ENCODE measurements at places on chromosomes 11 and 22. TPM values are rescaled to one million over a fixed set of nuclear protein-coding genes. Genes with fewer than 3 reads are reported as not detected.

- DNase-seq, result peak; percentile 89
Measured at GRCh38 chr11:62905927-62906531, 15.1 kb downstream of the CHRM1 start.

- DNase-seq, result no peak
Measured at GRCh38 chr11:2166091-2166851, 5.3 kb upstream of the INS start.

DNA sequence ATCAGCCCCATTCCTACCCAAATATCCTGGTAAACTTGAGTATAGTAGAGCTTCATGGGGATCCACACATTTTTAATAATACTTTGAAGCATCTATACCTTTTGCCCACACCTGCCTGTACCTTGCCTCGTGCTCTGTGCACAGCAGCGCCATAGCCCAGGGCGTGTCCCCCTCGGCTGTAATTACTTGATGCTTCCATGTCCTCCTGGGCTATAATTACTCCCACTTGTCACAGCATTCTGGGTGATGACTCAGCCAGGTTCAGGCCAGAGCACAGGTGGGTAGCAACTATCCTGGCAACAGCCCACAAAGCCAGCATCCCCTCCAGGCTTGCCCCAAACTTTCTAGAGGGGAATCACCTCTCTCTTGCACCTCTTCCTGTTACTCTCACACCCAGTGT, 23.7 kb upstream of the SLC36A4 start:
- no peak for DNase-seq

DNA sequence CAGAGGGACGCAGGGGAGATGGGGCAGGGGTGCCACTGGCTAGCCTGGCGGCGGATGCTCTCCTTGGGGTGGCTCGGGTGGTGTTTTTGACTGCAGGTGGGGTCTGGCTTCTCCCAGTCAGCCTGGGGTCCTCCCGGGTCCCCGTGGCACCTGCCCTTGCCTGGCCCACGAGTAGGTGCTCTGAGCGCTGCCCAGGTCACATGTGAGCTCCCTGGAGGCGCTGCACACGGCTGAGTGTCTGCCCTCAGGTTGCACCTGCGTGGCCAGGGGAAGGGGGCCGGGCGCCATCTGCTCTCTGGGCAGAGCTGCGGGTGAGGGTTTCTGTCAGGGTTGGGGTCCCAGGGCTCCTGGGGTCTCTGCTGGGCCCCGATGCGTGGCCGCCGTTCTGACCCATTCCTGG, 5.2 kb downstream of the TSPAN4 start:
- DNase-seq, result no peak

GRCh38 chr11:8732324-8732670, 49.7 kb downstream of the RPL27A start:
- DNase-seq, result no peak

GRCh38 chr11:103067118-103067517, 24.8 kb downstream of the DCUN1D5 start:
- DNase-seq, result no peak

DNA sequence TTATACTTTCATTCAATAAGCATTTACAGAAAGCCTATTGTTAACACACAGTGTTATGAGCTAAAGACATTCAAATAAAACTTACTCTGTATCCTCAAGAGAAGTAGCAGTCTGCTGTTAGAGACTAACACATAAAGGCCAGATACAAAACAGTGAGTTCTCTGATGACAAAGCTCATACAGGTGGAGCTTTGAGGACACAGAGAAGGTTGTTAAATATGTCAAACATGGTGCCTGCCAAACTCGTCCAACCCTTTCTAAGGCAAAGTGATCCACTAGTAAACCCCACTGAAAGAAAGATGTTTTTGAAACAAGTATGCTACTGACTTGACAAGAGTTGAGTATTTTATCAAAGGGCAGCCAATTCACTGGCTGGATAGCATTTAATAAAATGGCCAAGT, 70.1 kb downstream of the C2CD3 start:
- no peak for DNase-seq

GRCh38 chr22:43910178-43910695, 13.4 kb upstream of the PNPLA3 start:
- no peak for DNase-seq

DNA sequence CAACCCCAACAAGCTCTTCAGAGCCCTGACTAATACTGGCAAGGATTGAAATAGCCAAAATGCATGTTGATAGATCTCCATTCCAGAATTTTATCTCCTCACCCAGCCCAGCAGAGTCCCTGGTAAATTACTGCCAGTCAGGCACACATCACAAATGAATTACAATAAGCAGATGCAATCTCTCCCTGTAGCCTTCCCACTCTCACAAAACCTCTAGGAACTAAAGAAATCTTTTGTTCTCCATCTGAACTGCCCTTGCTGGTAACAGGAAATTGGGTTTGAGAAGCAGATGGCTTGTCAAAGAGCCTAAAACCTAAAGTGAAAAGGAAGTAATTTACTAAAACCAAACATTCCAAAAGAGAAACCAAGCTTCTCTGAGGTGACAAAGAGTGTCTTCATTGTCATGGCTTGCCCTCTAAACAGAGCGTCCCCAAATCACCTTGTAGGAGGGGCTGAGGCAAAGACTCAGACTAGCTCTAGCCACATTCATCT, 59.5 kb downstream of the FAM168A start:
- no peak for DNase-seq

DNA sequence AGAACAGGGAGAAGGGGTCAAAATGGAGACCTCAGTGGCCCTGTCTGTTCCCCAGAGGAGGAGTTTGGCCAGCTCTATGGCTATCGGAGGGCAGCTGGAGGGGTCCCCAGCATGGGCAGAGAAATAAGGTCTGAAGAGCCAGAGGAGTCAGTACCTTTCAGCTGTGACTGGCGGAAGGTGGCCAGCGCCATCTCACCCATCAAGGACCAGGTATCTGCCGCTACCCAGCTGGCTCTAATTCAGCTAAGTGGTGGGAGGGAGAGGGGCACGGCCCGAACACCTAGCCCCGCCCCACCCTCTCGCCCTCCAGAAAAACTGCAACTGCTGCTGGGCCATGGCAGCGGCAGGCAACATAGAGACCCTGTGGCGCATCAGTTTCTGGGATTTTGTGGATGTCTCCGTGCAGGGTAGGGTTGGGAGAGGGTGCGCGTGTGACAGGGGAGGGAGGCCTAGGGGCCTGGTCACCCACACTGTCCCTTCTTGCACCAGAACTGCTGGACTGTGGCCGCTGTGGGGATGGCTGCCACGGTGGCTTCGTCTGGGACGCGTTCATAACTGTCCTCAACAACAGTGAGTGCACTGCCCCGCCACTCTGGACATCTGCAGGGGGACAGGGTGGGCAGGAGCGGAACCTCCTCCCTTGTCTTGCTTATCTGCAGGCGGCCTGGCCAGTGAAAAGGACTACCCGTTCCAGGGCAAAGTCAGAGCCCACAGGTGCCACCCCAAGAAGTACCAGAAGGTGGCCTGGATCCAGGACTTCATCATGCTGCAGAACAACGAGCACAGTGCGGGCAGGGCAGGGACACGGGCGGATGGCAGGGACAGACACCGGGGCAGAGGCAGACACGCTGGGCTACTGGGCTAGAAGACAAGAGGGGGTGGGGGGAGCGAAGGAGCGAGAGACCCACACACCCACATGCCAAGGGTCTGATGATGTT, 2.8 kb downstream of the CTSW start:
- DNase-seq, result no peak

- no peak for DNase-seq
Measured at GRCh38 chr11:65576867-65577755, 1.3 kb downstream of the EHBP1L1 start.

TRIM51 gene
- total RNA-seq, result not detected

GRCh38 chr11:78991681-78992080, 417.0 kb upstream of the NARS2 start:
- no peak for DNase-seq

FAM118A gene
- 52.7 TPM for total RNA-seq

GRCh38 chr22:31753005-31753633, 700 bp upstream of the DEPDC5 start:
- peak; percentile 47 for DNase-seq

GRCh38 chr11:112565551-112565950, 304.9 kb upstream of the PLET1 start:
- DNase-seq, result peak; percentile 17

OSBPL5 gene
- 84.3 TPM for total RNA-seq

GRCh38 chr11:132913295-132913694, 619.0 kb downstream of the OPCML start:
- DNase-seq, result no peak

DNA sequence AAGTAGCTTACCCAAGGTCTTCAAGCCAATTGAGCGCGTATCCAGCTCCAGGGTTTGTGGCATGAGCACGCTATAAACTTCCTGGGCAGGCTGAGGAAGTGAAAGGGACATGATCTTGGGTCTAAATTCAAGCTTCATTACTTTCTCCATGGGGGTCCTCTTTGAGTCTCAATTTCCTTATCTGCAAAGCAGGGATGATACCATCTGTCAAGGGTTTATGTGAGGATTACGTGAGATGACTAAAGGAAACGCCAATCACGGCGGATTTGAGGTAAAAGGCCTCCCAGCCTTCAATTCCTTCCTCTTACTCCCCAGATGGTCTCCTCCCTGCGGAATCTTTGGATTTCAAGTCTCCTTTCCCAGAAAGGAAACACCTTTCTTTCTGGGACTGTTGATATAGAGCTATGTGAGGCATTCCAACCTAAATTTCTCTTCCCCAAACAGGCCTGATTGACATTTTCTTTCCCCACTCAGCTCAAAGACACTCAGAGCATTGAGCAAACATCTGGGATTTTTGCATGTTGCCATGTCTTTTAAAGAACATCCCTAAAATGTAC, 474.4 kb downstream of the INSC start:
- no peak for DNase-seq

ADM2 gene
- total RNA-seq, result 4.6 TPM

DNA sequence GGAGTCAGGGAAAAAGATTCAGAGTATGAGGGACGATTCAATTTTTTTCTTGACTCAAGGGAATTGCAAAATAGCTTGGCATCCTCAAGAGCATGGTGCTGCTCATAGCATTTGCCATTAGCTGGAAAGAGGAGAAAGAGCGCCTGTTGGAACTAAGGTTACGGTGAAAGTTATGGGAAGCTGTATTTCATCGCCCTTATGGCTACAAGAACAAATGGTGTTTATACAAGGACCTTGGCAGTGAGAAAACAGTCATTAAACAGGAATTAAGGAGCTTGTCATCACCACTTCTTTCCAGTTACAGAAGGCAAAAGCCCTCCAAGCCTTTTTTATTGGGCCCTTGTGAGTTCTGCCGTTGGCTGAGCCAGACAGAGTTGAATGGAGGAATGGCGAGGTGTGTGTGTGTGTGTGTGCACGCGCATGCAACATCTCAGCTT, 74.2 kb downstream of the ALX4 start:
- DNase-seq, result no peak

All from ureter (tissue), 1 donor.